ENCODE measurements at places on chromosomes 6 and 20.

DNA sequence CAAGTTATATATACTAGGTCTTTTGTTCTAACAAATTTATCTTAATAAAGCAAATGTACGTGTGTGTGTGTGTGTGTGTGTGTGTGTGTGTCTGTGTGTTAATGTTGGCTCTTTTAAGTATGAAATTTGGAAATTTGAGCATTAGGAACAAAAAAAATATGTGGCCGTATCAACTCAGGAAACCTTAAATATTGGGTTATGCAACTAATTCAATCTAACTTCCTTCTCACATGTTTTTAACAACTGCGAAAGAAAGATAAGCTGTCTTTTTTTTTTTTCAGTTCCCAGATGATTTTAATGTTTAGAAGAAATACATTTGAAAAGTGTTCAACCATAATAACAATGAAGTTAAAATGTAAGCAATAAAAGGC, 616.4 kb upstream of the ARID1B start:
- no peak for DNase-seq

- DNase-seq: no peak
These were observed 906.8 kb upstream of the CITED2 start for GRCh38 chr6:140281236-140281635.

GRCh38 chr6:32181915-32182529, 2.0 kb downstream of the AGER start:
- no peak for DNase-seq

DNA sequence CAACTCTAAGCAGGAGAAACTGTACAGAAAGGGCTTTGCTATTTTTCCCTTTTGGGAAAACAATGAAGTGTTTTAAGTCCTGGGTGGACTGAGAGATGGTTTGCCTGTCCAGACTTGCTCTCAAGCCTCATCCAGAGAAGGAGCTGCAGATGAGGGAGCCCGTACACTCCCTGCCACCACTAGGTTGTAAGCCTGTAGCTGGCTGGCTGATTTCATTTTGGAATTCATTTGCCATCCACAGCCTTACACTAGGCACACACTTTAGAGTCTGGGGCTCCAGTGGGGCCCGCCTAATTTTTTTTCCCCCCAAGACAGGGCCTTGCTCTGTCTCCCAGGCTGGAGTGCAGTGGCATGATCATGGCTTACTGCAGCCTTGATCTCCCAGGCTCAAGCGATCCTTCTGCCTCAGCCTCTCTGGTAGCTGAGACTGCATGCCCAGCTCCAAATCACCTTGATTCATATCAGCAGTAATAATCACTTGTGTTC, 28.4 kb downstream of the POFUT1 start:
- no peak for DNase-seq

GRCh38 chr20:59146780-59147565, 16.6 kb upstream of the ZNF831 start:
- no peak for DNase-seq

GRCh38 chr6:88179692-88180091, 13.5 kb upstream of the CNR1 start:
- DNase-seq: no peak

GRCh38 chr20:56995635-56996075, 270.8 kb downstream of the BMP7 start:
- DNase-seq: no peak

DNA sequence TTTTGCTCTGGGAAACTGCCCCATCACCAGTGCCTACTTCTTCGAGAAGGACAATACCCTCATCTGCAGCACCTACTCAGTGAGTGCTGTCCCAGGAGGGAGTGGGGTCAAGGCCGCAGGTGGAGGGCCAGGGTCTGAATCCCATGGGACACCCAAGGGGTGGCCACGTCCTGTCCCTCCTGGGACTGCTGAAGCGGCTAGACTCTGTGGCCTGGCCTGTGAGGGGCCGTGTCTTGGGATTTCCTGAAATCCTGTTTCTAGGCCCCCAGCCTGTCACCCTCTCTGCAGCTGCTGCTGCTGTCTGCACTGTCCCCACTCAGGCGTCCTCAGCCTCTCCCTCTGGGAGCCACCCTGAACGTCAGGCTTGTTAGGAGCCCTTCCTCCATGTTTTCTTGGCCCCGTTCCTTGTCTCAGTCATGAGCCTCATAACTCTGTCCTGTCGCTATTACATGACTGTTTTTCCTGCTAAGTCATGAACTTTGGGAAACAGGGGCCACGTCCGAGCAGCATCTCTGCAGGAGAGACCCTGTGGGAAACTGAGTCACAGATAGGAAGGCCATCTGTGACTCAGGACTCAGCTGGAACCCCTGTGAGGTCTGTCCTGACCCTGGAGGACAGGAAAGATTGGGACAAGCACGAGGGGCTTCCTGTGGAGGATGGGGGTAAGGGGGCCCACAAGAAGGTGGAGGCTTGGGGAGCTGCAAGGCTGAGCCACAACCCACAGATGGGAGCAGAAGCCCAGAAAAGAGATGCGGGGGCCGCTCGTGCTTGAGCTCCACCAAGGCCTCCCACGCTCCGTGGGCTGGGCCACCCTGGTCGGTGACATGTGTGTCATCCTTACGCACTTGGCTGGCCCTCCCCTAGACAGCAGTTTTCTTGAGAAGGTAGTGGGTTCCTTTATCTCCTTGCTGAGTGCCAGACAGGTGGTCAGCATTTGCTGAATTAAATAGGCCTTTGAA, 49.9 kb downstream of the EFCAB8 start:
- no peak for DNase-seq

- DNase-seq: no peak
These were observed 96.7 kb downstream of the SYCP2 start for GRCh38 chr20:59836767-59837166.

DNA sequence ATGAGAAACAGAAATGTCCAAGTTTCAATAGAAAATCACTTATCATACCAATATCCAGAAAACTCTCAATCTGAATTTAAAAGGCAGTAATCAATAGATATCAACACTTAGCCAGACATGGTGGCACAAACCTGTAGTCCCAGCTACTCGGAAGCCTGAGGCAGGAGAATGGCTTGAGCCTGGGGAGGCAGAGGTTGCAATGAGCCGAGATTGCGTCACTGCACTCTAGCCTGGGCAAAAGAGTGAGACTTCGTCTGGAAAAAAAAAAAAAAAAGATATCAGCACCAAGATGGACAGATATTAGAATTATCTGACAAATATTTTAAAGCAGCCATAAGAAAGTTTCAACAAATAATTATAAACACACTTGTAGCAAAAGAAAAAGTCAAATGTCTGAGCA, 47.0 kb downstream of the TCP11 start:
- DNase-seq: no peak

GRCh38 chr6:19811397-19812079, 25.6 kb upstream of the ID4 start:
- DNase-seq: no peak

- DNase-seq: no peak
These were observed 4.6 kb downstream of the MEA1 start for GRCh38 chr6:43009124-43009523.

DNA sequence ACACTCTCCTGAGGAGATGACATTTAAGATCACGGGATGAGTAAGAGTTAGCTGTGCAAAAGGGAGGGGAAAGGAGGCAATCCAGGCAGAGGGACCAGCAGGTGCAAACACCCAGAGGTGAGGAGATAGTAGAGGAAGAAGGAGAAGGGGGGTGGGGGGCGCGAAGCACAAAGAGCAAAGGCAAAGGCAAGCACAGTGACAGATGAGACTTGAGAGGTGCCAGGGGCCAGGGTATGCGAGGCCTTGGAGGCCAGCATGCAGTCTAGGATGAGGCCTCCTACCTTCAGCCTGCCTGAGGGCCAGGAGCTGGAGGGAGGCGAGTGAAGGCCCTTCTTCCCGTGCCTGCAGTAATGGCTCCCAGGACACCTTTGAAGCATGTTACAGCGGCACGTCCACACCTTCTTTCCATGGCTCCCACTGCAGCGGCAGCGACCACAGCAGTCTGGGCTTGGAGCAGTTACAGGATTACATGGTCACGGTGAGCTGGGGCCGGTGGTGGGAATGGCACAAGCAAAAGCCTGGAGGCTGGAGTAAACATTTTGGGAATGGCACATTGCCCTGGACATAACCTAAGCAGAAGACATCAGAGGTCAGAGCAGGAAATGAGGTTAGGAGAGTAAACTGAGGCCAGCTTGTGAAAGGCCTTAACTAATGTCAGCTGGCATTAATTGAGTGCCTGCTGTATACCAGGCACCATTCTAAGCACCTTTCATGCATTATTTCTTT, 18.6 kb downstream of the CCM2L start:
- DNase-seq: no peak

- DNase-seq: no peak
These were observed 62.3 kb upstream of the GPR31 start for GRCh38 chr6:167219967-167220512.

- no peak for DNase-seq
These were observed 571.4 kb downstream of the PRKN start for GRCh38 chr6:162156146-162156545.

DNA sequence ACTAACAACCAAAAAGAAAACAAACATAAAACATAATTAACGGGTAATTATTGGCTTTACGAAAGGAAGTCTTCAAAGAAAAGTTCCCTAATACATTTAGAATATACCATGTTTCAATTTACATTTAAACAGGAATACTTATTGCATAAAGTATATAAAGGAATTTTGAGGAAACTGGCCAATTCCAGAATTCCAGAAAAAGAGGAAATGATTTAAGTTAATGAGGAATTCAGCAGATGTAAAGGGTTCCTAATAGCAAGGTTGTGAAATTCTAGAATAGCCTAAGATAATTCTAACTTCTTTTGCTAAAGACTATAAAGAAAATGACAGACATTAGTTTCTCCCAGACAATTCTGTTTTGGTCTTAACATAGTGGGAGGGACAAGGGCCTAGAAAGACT, 35.0 kb downstream of the DTNBP1 start:
- DNase-seq: no peak

DNA sequence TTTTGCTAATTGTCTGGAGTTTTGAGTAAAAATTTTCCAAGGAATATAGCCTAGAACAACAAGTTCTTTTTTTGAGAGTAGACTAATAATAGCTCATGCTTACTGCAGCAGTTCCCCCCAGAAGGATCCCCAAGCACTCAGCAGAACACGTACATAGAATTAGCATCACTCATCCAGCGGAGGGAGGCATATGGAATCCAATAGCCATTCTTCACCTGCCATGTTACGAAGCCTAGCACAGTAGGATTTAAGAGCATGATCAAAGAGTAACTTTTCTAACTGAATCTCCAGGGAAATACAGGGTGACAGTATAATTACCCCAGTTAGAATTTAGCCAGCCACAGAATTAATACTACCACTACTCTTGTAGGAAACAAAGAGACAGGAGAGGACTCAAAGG, 511.7 kb upstream of the NOX3 start:
- DNase-seq: no peak

- DNase-seq: no peak
These were observed 242.2 kb downstream of the NRN1 start for GRCh38 chr6:5764401-5764955.

DNA sequence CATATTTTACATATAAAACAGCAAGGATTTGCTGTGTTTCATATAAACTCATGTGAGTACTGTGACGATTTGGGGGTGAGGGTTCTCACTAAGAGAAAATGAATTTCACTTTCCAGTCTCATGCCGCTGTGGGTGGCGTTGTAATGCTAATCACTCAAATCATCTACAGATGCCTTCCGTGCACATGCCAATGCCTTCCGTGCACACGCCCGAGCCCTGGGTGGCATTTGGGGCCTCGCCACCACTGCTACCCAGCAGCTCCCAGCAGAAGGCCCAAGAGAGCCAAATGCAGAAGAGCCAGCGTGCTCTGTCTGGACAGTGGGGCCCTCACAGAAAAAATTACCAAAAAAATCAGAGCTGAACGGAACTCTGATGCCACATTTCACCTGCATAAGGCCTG, 53.7 kb downstream of the WDR27 start:
- no peak for DNase-seq

DNA sequence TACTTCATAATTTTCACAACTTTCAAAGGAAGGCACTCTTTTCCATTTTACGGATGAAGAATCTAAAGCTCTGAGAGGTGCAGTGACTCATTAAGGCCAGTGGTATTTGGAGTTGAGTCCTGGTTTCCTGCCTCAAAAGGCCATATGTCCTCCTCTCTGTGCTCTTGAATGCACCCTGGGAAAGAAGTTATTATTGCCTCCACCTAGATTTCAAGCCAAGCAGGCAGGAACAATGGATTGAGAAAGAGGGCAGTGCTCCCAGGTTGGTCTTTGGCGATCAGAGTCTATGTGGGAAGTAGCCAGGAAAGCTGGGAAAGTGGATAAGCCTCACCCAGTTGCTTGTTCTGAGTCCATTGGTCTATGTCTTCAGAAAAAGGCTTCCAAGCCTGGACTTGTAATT, 165.0 kb downstream of the MAFB start:
- DNase-seq: no peak

DNA sequence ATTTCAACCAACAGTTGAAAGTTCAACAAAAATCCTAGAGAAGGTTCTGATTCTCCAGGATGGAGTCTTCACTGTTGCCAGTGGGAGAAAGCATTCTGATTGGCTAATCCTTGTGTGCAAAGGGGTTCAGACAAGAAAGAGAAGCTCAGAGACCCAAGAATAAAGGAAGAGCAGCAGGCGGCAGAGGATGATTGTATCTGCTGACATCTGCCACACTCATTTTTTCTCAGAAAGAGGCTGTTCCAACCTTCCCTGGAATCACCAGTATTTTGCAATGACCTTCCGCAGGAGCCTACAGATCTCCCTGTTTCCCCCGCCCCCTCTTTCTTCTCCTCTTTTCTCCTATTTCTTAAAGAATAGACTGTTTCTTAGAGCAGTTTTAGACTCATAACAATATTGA, 376.7 kb downstream of the CDH26 start:
- DNase-seq: no peak

DNA sequence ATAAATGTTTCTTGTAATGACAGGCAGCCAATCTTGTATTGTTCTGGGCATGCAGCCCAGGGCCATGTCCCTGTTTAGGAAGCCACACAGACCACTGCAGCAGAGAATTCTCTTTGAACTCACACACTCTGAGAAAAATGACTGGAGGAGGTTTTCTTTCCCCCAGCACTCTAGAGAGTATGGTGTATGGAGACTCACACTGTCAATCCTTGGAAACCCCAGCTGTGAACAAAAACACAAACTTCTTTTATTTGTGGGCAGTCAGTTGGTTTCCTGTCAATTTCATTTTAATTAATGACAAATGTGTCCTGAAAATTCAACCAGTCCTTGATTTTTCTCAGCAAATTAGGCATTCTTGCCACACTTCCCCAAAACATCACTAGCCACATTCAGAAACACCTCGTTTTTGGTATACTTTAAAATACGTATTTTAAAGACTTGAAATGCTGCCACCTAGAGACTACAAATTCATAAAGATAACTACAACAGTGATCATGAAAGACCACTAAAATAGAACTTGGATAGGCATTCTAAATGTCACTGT, 52.9 kb upstream of the UFL1 start:
- DNase-seq: no peak

DNA sequence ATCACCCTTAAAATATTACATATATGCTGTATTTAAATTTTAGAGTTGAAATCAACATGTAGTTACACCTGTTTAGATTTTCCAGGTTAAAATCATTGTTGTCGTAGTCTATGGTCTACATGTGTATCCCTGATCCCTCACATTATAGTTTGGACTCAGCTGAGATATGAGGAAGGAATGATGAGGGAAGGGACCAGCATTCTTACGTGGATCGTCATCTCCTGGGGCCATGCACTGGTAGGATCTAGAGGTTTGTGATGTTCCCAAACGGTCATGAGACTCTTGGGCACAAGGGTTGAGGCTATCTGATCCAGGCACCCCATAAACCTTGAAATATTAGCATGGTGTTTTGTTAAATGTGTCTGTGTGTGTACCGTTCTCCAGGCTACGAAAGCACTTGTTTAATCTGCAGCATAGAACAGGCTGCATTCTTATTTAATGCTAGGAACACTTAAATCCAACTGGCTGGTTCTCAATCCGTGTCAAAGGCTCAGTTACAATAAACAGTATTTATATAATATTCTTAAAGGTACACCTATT, 55.4 kb downstream of the IPCEF1 start:
- DNase-seq: no peak

All from amniotic stem cell (primary cell).